ENCODE measurements at places on chromosomes 4 and X.

GRCh38 chr4:907691-908425 lies 24.3 kb downstream of the GAK start:
- no peak for DNase-seq

DNA sequence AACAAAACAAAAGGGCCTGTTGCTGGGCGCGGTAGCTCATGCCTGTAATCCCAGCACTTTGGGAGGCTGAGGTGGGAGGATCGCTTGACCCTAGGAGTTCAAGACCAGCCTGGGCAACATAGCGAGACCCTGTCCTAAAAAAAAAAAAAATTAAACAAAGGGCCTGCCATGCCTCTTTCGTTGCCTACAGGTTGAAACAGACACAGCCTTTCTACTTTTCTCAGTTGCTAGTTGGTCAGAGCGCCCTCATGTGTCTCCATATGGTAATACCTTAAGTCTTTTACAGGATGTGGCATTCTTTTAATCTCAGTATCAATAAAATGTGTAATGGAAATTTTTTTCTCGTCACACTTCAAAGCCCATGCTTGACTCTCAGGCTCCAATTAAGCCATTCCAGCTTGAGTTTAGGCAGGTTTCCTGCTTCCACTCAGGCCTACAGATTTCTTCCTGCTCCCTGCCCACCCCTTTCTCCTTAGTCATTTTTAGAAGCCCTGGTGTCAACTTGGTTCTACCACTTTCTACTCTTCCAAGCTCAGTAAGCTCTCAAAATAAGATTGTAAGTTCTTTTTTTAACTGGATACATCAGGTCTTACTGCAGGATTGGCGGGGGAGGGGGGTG lies 4.6 kb upstream of the SOWAHD start:
- DNase-seq: no peak

GRCh38 chr4:2412885-2413716 lies 5.3 kb downstream of the ZFYVE28 start:
- peak; percentile 92 for DNase-seq

DNA sequence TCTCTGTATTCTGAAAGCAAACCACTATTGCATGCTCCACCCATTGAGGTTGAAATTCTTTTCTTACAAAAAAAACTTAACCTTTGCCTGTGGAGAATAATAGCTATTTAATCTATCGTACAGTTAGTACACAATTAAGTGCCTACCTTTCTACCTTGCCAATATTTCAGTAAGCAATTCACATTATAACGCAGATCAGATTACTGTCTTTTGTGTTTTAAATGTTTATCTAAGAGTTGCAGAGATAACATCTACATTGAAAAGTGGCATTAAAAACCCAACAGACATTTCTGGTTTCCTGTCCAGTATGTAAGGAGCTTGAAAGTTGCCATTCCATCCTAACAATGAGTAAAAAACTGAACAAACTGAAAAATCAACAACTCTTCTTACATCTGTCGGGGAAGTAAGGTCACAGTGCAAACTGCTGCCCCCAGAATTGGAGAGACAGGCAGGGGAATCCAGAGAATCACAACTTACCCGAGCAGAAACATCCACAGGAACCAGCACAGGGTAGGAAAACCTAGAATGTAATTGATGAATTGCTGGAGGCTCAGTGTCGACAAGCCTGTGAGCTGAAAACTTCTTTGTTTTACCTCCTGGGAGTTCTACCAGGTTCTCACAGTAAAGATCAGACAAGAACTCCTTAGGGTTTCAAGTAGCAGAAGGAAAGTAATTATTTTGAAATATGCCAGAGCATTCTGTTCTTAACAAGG lies 27.3 kb upstream of the ACSL4 start:
- DNase-seq: no peak

DNA sequence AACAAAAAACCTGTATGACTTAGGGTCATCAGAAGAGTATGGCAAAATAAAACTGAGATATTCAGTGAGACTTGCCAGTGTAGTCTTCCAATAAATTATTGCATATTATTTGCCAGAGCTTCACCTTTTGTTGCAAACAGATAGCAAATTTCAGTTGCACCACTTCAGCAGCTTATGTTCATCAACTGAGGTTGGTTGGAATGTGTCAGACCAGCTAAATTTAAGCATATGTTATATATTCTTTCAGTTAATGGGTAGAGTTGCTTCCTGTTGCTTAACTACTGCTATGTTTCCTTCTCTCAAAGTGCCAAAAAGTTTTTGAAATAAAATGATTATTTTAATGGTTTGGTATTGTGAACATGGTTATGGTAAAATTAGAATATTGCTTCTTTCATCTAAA lies 61.5 kb downstream of the GALNT7 start:
- DNase-seq: no peak

- no peak for DNase-seq
These were observed 234.6 kb downstream of the SLC7A11 start for GRCh38 chr4:138007572-138007971.

DNA sequence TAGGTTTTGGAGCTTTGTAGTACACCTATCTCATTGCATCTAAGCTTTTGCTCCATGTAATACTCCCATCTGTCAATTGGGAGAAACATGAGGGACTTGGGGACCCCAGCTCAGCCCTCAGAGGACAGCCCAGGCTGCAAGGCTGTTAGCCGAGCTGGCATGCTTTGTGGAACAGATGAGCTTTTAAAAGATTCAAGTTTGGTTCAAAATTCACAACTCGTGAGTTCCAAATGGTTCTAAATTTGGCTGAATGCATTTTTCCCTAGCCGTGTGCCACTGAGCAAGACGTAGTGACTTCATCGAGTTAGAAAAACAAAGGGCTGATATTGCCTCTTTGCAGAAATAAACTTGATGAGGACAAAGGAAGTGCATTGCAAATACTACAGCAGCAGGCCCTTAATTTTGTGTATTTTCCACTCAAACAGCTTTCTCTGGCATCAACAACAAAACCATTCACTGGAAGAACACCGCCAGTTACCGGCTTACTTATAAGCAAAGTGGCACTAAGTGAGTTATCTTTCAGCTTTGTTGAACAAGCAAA lies 165.0 kb upstream of the HS3ST1 start:
- DNase-seq: no peak

DNA sequence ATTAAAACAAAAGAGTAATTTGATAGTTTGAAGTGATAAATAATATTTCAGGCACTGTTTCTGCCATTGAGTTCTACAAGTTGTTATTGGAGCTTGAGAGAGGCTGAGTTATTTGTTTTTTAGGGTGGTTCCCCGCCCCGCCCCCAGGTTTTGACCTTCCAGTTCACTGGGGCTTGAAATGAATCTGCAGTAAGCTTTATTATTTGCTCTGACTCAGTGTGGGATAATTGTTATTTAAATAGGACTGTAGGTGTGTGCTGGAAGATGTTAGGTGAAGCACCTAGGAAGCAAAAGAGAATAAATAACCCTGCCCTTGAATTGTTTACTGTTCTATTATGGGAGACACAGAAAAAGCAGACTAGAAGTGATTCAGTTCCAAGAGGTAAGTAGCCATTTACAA lies 81.2 kb upstream of the KCNIP4 start:
- no peak for DNase-seq

DNA sequence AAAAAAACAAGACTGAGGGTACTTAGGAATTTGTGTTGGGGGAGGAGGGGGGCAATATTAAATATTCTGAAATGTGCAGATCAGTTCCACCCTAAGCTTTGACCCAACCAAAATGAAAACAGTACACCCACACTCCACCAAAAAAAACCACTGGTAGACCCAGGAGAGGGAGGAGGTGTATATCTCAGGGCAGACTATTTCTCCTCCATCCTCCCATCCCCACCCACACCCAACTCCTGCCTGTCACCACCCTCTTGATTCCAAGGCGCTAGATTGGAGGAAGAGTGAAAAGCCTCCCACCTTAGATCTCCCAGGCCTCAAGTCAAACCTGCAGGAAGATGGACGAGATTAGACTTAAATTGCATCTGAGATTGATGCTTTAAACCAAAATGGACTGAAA lies 76.6 kb upstream of the SRD5A3 start:
- no peak for DNase-seq

- DNase-seq: no peak
These were observed 20.9 kb upstream of the MTM1 start for GRCh38 chrX:150547375-150548115.

- DNase-seq: no peak
These were observed 133.1 kb downstream of the IDS start for GRCh38 chrX:149371986-149372385.

- DNase-seq: no peak
These were observed 362.3 kb downstream of the NAF1 start for GRCh38 chr4:162804351-162804924.

GRCh38 chr4:26069218-26069617 lies 155.2 kb downstream of the SMIM20 start:
- peak; percentile 39 for DNase-seq

GRCh38 chrX:11566173-11566572 lies 99.5 kb downstream of the ARHGAP6 start:
- no peak for DNase-seq

GRCh38 chr4:36815536-36815935 lies 429.0 kb upstream of the NWD2 start:
- no peak for DNase-seq

GRCh38 chr4:42048394-42048793 lies 58.1 kb downstream of the SLC30A9 start:
- DNase-seq: no peak

- DNase-seq: no peak
These were observed 61.8 kb downstream of the CLNK start for GRCh38 chr4:10622728-10623127.

DNA sequence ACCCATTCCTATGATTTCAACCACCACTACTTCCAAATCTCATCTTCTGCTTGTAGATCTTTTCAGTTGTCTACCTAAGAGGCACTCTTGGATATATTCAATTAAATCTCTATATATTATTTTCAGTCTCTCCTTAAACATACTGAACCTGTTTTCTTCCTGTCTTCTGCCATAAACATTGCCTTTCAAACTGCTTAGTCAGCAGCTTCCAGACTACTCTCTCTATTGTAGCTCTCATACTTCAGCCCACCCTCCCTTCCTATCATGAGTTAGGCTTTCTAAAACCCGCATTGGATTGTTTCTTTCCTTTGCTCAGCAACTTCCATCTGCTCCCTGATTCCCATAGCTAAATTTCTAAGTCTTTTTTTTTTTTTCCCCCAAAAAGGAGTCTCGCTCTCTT lies 4.5 kb downstream of the AP1AR start:
- DNase-seq: no peak

GRCh38 chrX:94751611-94752010 lies 1077.6 kb downstream of the FAM133A start:
- DNase-seq: no peak

DNA sequence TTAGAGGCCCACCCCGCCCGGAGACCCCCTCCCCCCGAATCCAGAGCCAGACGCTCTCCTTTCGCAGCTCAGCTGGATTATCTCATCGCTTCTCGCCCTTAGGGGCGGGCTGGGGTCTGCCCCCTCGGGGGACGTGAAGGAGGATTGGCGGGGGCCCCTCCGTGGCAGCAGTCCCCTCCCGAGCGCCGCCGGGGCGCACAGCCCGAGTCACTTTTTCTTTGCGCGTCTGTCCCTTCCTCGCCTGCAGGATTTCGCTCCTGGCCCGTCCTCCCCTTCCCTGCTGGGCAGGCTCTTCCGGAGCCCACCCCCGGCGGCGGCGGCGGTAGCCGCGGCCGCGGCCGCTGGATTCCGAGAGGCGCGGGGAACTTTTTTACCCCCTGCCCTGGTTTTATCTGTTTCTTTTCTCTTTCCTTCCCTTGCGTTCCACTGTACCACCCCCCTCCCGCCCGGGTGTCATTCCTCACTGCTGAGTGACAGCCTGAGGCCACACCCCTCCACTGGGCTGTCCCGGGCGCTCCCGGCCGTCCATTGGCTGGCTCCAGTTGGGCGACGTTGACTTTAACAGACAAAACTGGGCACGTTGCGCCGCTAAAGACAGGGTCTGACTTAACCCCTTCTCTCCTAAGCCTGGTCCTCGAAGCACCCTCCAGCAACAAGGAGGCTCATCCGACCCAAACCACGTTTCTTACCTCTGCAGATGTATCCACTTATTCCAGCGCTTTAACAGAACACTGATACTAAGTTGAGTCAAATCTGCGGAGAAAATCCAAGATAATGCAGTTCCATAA lies 492 bp upstream of the NKX3-2 start:
- peak; percentile 92 for DNase-seq

DNA sequence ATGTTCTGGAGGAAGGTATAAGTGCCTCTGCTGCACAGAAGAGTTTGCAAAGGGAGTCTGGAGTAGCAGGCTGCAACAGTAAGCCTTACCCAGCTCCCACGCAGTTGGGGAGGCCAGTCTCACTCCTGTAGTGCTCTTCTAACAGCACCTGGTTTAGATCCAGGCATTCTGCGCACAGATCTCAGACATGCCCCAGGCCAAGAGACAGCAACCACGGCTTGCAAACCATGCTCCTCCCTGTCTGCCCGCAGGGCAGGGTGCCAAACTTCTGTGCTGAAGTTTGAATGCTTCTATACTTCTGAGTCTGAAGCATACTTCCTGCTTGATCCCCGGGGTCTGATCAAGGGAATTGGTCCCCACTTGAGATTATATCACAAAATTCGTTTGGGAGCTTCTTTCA lies 106.3 kb downstream of the LINC00632 start:
- DNase-seq: no peak

DNA sequence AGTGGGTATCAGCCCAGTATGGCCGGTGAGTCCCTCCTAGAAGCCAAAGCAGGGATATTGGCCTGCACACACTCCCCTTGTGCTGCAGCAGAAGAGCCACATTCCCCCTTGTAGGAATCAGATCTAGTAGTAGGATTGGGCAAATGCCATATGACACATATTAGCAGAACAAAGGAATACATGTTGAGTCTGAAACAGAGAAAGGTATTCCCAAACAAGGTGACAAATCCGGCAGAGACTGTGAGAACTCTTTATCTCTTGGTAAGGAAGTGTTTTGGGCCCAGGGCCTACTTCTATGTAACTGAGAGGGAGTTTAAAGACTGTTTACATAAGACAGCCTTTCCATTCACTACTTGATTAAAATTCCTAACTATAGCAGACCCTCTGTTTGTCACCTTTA lies 1382.0 kb downstream of the FAM133A start:
- DNase-seq: no peak

- DNase-seq: no peak
These were observed 13.7 kb upstream of the TMPRSS11B start for GRCh38 chr4:68259191-68259590.

DNA sequence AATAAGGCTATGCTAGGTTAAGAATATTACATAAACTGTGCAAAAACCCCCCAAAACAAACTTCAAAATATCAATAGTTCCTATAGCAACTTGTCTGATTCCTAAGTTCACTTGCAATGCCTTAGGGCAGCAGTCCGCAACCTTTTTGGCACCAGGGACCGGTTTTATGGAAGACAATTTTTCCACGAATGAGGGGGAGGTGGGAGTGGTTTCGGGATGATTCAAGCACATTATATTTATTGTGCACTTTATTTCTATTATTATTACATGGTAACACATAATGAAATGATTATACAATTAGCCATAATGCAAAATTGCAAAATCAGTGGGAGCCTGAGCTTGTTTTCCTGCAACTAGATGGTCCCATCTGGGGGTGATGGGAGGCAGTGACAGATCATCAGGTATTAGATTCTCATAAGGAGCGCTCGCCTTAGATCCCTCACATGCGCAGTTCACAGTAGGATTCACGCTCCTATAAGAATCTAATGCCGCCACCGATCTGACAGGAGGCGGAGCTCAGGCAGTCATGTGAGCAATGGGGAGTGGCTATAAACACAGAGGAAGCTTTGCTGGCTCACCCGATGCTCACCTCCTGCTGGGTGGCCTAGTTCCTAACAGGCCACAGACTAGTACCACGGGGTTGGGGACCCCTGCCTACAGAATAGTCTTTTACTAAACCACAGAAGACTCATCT lies 39.7 kb downstream of the ACOX3 start:
- no peak for DNase-seq

Data from 8988T (cell line).